ENCODE measurements at places on chromosomes 6 and 20.

DNA sequence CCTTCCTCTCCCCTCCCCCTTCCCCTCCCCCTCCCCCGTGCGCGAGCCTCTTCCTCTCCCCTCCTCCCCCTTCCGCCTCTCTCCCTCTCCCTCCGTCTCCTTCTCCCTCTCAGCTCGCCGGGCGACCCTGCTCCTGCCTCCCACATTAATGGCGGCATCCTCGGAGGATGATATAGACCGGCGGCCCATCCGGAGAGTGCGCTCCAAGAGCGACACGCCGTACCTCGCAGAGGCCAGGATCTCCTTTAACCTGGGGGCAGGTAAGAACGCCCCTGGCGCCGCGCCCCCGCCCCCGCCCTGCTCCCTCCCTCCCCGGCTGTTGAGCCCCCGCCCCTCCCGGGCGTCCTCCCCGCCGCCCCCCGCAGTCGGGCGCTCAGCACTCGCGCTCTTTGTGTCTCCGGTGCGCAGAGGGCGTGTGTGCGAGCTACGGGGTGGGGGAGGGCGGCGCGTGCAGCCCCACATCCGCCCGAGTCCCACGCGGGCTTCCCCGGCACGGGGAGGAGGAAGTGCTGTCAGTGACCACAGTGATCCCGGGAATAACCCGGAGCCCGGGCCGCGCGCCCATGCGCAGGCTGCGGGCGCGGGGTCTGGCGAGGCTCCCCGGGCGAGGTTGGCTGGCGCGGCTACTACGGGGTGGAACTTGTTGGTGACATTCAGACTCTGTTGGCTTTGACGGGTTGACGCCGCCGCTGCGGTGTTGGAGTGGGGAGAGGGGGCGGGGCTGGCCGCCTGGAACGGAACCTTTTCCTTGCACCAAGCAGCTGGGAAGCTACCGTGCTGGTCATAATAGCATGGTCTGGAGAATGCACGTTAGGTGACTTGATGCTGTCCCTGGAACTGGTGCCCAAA is 33.2 kb downstream of the PHACTR1 start:
- DNase-seq = peak; percentile 51

DNA sequence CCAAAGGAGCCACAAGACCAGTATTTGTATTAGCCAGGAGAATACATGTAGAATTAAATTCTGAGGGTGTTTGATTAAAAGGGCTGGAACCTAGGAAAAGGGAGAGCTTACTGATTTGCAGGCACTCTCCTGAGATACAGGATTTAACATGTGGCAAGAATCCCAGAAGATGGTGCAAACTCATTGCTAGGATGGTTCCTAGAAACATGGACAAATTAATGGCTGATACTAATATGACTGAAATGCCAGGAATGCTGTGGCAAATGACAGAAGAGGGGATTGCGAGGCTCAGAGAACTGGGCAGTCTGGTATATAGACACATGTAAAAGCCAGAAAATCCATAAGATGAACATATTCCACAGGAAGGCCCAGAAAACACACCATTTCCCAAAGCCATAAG is 118.1 kb downstream of the RWDD2A start:
- no peak for DNase-seq

- no peak for DNase-seq
Measured at GRCh38 chr6:151322570-151322969, 68.8 kb downstream of the ZBTB2 start.

DNA sequence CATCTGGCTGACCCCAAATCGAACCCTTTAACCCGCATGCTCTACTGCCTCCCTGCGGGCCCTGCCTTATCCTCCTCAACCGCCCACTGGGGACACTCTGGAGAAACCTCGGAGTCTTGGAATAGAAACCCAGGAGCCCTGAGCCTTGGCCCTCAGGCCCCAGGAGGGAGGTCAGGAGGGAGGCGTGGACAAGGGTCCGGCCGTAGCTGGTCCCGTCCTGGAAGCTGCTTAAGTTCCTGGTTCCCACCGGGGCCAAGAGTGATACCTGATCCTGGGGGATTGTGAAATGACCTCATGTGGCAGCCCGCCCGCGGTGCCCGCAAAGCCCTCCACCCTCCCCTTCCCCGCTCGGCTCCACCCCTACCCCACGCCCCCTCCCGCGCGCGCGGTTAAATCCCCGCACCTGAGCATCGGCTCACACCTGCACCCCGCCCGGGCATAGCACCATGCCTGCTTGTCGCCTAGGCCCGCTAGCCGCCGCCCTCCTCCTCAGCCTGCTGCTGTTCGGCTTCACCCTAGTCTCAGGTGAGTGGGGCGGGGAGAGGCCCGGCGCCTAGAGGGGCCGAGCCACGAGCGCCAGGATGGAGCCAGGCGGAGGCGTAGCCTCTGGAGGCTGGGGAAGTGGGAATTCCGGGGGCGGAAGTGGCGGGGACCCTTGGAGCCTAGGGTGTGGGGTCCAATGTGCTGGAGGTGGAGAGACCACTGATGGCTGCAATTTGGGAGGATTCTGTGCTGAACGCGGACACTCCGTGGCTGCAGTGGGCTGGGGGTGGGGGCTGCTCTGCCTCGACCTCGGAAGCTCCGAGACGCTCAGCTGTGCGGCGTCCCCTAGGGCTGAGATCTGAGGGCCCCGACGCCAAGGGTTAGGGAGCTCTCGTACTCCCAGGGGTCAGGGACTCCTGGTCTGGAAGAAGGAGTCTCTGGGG is at the start of gene WFDC2:
WFDC2 (plus strand) TSS at position 418 of the 926 bp plus-strand sequence; CDS start at position 447, 29 bp downstream.
- no peak for DNase-seq

GRCh38 chr6:151275121-151275520 is 35.4 kb downstream of the AKAP12 start:
- DNase-seq = no peak

DNA sequence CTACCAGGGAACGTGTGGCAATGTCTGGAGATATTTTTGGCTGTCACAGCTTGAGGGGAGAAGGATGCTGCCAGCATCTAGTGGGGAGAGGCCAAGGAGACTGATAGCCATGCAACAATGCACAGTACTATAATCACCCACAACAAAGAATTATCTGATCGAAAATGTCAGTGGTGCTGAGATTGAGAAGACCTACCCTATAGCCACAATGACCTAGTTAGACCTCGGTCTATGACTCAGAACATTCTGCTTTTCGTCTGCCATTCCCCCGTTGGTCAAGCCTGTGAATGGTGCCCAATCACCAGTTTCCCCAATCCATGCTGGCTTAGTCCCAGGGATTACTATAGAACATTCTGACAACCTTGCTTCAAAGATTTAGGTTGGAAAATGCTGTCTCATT is 93.5 kb downstream of the TMEM200A start:
- no peak for DNase-seq

DNA sequence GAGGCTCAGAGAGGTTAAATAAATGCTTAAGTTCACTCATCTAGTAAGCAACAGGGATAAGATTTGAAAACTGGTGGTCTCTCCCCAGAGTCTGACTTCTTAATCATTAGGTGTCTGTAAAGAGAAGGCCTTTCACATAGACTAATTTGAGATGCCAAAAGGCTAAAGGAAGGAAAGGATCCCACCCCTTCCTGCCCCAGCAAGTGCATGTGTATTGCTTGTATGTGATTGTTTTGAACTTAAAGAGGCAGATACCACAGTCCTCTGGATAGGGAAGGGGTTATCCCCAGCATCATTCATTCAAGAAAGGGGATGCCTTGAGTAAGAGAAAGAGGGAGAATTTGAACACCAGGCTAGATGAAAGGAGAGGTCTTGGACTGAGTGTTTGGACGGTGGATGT is 192.0 kb downstream of the OGFRL1 start:
- no peak for DNase-seq

DNA sequence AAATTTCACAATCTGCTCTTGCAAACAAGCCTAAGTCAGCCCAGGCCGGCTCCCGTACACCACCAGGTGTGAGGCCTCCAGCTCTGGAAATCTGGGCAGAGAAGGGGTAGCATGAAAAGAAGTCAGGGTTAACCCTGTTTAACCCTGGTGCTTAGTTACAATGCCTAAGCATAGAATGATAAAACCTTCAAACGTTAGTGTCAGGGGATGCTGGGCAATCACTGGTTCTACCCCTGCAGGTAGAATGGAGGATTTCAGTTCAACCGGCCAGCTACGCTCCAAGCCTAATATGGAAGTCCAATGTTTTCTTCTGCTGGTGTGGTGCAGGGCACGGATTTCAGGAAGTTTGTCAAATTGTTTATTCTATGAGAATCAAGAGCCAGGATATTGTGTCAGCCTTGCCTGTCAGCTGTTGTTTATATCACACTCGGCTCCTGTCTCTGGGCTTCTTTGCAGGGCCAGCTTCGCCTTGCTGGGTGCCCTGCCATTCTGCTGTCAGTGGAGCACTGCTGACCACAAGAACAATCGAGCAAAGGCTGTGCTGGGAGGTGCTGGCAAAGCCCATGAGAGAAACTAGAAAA is 20.2 kb upstream of the CD93 start:
- DNase-seq = no peak

GRCh38 chr6:33452496-33452895 is 1.9 kb upstream of the ZBTB9 start:
- DNase-seq = no peak

GRCh38 chr20:38892091-38892981 is 33.9 kb upstream of the FAM83D start:
- no peak for DNase-seq
